Right ventricle myocardium superior (tissue), 1 donor: ENCODE measurements at places on chromosomes 2 and 18. TPM values are rescaled to one million over a fixed set of nuclear protein-coding genes. Genes with fewer than 3 reads are reported as not detected.

ITGAV gene
- 124 TPM for total RNA-seq

OR6B2 gene
- not detected for total RNA-seq

FSHR gene
- 0.46 TPM for total RNA-seq

IDH1 gene
- 43.6 TPM for total RNA-seq

E2F6 gene
- 12.2 TPM for total RNA-seq

LRRC30 gene
- total RNA-seq: not detected

MPP4 gene
- not detected for total RNA-seq

CD8B gene
- total RNA-seq: 0.46 TPM

MC2R gene
- not detected for total RNA-seq
